ENCODE measurements at places on chromosomes 11 and 22.

DNA sequence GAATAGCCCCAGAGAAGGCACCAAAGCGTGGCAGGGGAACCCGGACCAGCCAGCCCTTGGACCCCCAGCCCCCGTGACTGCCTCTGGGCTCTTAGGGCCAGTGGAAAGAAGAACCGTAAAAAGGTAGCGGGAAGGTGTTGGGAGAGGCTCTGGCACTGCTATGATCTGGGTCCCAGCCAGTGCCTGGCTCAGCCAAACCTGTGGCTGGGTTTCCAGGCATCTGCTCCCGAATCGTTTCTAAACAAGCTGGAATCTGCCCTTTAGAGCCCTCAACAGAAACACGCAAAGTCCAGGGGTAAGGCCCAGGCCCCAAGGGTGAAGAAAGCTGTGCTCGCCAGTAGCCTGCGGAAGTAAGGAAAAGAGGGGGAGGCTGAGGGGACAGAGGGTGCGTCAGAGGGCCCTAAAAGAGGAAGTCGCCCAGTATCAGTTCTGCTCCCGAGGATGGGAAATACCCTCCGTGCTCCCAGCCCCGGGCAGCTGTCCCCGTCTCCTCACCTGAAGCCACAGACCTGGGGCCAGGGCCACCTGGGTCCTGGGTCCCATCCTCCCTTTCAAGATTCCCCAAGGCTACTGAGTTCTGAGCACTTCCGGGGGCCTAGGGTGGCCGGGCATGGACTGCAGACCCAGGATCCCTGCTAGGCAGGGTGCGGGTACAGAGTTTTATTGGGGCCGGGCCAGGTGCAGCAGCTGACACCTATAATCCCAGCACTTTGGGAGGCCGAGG is 24.7 kb downstream of the IL10RA start:
- no peak for DNase-seq

DNA sequence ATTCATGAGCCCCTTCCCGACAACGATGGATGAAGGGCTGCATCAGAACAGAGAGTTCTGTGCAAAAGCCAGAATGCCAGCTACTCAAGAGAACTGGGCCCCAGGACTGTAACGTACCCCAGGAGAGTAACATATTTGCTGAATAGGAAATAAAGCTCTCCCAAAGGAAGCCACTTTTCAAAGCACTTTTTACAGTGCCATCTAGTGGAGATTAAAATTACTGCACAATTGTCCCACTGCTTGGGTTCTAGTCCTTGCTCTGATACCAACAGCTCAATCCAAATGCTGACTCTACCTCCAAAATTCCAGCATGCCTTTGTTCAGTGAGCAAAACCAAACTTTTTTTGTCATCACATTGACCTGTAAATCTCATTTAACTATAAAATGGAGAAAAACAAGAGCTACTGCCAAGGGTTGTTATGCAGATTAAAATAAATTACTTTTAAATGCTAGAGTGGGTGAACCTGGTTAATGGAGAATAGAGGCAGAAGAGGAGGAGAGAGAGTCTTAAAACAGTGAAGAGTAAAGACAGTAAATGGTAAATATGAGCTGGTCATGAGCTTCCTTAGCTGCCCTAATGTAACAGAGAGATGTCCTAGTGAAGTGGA is 87.6 kb upstream of the FSHB start:
- no peak for DNase-seq

GRCh38 chr11:85774256-85775101 is 36.5 kb downstream of the SYTL2 start:
- no peak for DNase-seq

DNA sequence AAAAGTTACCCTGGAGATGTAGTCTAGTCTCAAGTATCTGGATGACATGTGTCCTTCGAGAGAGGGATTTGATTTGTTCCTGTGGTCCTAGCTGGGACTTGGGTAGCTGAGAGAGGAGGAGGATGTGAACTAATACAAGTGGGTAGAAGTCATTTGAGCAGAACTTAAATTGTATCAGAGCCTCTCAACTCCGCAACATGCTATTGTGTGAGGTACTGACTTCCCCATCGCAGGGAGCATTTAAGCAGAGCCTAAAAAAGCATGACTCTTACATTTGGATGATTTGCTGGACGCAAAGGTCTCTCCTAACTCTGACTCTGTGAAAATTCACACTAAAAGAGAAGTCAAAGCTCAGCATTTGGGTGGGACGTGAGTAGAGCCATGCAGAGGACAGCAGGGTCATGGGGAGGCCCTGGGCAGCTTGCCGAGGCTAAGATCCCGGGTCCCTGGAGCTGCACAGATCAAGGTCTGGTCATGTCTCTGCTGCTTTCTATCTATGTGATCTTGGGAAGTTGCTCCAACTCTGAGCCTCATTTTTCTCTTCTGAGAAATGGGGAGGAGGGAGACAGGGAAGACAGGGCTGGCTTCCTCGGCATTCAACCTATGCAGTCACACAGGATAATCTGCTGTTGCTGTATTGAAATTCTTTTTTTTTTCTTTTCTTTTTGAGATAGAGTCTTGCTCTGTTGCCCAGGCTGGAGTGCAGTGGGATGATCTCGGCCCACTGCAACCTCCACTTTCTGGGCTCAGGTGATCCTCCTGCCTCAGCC is 44.9 kb downstream of the CD82 start:
- DNase-seq = no peak

GRCh38 chr11:77814848-77815247 is 5.7 kb downstream of the RSF1 start:
- DNase-seq = no peak

- no peak for DNase-seq
Measured at GRCh38 chr11:124961972-124962609, 8.1 kb downstream of the CCDC15 start.

- no peak for DNase-seq
Measured at GRCh38 chr11:74981888-74982287, 6.8 kb upstream of the NEU3 start.

DNA sequence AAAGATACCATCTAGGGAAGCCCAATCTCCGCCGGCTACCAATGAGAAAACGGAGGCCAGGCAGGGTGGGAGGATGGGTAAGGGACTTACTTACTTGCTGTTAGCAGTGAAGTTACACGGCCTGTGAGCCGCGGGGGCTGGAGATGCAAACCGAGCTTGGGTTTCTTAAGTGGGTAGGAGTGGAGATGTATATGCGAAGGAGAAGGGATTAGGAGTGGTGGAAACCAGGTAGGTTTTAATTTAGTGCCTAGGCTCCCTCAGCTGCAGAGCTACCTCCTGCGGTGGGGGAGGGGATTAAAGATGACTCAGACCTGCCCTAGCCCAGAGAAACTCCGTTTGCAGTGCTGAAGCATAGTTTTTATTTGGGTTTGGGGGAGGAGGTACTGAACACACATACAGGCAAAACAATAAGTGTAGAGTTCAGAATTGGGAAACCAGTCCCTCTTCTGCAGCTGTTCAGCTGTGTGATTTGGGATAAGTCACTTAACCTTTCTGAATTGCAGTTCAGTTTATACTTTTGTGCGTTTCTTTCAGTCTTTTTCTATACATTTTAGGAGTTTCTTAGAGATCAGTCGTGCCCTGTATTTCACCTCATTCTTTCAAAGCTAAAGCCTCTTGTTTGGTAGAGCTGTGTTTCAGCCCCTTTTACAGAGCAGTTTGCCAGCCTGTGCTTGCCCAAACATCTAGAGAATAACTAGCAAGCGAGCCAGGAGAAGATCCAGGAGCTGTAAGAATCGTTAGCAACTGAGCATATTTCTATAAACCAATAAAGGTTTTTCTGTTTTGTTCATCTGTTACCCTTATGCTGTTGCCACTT is 596 bp upstream of the TNRC6B start:
- no peak for DNase-seq

- no peak for DNase-seq
Measured at GRCh38 chr11:100681064-100681502, 6.0 kb upstream of the ARHGAP42 start.

DNA sequence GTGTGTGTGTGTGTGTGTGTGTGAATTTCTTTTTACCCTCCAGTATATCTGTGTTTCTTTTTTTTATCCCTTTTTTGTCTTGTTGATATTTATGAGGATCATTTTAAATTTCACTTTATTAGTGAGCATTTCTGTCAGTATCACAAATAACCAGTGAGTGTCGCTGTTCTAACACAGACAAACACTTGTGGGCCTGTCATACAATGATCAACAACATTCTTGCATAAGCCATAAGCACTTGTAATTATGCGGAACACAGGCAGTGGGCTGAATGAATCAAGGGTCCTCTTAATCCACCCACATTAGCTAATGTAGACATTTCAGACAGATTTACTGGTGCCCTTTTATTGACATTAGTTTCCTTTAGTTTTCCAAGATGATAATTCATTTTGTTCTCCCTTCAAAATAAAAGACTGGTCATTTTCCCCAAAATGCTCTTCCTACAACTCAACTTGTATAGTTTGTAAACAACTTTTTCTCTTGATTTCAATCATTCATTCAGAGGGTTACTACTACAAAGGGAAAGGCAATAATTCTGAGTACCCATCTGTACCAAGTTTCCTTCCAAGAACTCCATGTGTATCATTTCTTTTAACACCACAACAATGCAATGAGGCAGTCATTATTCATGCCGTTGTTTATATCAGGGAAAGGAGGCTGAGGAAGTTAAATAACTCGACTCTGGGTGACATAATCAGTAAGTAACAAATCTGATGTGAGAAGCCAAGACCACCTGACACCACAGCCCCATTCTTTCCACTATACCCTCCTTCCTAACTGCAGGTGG is 34.5 kb upstream of the ANO3 start:
- no peak for DNase-seq

DNA sequence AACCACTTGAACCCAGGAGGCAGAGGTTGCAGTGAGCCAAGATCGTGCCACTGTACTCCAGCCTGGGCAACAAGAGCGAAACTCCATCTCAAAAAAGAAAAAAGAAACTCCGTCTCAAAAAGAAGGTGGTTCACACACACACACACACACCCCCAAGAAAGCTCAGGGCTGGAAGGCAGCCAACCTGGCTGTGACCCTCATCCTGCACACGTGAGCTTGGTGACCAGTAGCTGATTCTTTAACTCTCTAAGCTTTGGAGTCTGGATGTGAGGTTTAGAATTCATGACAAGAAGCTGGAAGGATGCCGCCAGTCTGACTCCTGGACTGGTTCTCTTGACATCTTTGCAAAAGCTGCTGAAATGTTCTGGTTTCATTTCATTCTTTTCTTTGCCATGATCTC is 1.9 kb upstream of the RNH1 start:
- DNase-seq = no peak

GRCh38 chr11:27431808-27432207 is 40.8 kb downstream of the LGR4 start:
- DNase-seq = no peak

DNA sequence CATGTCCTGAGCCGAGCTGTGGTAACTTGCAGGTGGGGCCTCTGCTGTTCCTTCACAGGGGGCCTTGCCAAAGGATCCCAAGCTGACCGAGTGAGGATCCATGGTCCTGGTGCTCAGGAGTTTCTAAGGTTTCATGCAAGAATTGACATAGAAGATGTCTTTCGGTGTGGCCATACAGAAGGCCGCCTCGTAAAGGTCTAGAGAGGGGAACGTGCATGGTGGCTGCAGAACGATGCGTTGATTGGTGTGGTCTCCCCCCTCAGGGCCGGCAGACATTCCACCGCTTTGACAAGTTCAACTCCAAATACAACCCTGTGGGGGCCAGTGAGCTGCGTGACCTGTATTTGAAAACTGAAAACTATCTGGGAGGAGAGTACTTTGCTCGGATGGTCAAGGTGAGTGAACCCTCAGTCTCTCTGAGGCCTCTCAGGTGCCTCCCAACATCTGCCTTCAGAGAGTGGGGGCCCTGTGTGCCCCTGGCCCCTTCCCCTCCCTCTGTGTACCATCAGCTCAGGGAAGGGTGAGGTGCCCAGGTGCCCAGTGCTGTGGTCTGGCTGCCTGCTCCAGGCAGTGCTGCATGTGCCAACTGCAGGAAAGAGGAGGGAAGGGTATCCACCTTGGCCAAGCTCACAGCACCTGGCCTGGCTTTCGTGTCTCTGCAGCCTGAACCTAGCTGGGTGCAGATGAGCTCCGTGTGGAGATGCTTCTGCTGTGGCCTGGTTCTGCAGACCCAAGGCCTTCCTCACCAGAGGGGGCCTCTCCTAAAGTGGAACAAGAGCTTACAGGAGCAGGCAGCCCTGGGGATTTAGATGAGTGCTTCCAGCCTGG is 39.8 kb downstream of the AMPD3 start:
- peak; percentile 80 for DNase-seq

DNA sequence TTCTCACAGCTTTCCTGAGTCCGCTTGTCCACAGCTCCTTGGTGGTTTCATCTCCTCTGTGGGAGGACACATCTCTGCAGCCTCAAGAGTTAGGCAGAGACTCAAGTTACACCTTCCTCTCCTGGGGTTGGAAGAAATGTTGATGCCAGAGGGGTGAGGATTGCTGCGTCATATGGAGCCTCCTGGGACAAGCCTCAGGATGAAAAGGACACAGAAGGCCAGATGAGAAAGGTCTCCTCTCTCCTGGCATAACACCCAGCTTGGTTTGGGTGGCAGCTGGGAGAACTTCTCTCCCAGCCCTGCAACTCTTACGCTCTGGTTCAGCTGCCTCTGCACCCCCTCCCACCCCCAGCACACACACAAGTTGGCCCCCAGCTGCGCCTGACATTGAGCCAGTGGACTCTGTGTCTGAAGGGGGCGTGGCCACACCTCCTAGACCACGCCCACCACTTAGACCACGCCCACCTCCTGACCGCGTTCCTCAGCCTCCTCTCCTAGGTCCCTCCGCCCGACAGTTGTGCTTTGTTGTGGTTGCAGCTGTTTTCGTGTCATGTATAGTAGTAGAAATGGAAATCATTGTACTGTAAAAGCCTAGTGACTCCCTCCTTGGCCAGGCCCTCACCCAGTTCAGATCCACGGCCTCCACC is 11.7 kb downstream of the RASD2 start:
- no peak for DNase-seq

GRCh38 chr11:117701781-117702180 is 95.2 kb downstream of the DSCAML1 start:
- no peak for DNase-seq

DNA sequence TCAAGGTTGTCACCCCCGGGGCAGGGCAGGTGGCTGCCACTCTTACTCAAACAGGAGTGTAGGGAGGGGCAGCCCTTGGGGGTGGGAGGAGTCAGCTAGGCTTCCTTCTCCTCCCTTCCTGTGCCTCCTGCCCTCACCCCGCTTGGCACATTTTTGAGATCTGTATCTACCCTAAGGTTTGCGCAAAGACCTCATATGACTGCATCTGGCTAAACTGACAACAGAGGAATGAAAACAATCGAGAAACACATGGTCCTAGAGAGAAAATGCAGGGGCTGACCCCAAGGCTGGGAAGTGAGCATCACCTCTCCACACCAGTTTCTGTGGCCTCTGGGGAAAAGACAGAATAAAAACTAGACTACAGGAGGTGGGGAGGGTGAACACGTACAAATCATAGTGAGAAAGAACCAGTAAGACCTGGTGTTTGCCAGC is 28.1 kb downstream of the IGSF9B start:
- DNase-seq = no peak

GRCh38 chr11:64629796-64630562 is 39.0 kb downstream of the SLC22A12 start:
- DNase-seq = no peak

GRCh38 chr11:95156133-95156721 is 66.6 kb downstream of the ENDOD1 start:
- DNase-seq = no peak

GRCh38 chr11:74520927-74521665 is 27.6 kb upstream of the LIPT2 start:
- no peak for DNase-seq

- no peak for DNase-seq
Measured at GRCh38 chr22:39219071-39220039, 25.4 kb downstream of the PDGFB start.
